ENCODE measurements at places on chromosomes 1 and 21.

DNA sequence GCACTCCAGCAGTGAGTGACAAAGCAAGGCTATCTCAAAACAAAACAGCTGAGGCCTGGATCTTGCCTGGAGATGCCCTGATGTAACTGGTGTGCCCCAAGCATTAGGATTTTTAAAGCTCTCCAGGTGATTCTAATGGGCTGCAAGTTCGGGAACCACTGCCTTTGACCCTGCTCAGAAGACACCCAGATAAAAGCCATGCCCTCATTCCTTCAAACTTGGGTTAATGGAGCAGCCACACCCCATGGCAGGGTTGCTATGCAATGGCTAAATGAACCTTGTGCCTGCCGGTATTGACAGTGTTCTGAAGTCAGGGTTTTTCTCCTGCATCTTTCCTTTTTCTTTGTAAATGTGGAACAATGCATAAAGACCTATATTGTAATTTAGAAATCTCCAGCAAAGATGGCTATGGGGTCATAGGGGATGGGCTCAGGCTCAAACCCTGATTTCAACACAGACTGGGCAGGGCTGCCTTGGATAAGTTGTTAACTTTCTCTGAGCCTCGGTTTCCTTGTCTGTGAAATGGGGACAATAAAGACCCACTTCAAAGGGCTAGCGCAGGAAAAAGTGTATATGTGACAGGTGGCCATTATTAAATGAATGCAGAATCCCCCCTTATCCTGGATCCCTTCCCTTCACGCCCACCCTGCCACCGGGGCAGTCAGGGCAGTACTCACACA, 453 bp downstream of the TFF3 start:
- no peak for DNase-seq

GRCh38 chr1:178472531-178472930, 24.2 kb downstream of the CLEC20A start:
- no peak for DNase-seq

DNA sequence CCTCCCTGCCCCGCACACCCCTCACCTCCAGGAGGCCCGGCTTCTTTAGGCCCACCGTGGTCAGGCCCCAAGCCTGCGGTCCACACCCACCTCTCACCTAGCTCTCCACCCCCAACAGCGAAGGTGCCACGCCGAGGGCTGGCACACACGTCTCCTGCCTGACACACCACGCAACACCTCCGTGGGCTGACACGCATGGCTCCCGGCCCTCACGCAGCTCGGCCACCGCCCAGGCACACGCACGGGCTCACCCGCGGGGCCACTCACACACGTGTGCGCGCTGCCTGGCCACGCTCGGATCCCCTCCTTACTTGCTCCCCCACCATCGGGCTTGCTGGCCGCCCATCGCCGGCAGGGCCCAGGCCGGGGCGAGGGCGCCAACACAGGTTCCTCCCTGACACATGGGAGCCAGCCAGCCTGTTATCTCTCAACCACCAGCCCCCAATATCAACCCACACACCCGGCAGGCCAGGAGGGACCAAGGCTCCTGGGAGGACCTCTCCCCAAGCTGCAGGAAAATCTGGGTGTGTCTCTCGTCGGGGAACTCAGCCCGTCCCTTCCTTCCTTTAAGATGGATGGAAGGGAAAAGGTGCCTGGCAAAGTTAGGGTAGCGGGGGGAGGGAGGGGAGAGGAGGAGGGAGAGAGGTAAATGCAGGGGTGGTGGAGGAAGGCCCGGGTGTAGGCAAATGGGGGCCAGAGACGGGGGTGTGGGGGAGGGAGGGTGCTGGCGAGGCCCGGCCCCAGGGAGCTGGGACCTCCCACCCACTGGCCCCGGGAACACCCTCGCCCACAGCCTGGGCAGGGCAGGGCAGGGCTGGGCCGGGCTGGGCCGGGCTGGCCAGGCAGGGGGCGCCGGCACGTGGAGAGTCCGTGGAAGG, 546 bp downstream of the ELOVL1 start:
- DNase-seq: no peak

- DNase-seq: no peak
Observed at GRCh38 chr1:119978018-119978505, 81.7 kb upstream of the ADAM30 start.

GRCh38 chr1:26983863-26984262, 9.6 kb upstream of the TRNP1 start:
- no peak for DNase-seq

DNA sequence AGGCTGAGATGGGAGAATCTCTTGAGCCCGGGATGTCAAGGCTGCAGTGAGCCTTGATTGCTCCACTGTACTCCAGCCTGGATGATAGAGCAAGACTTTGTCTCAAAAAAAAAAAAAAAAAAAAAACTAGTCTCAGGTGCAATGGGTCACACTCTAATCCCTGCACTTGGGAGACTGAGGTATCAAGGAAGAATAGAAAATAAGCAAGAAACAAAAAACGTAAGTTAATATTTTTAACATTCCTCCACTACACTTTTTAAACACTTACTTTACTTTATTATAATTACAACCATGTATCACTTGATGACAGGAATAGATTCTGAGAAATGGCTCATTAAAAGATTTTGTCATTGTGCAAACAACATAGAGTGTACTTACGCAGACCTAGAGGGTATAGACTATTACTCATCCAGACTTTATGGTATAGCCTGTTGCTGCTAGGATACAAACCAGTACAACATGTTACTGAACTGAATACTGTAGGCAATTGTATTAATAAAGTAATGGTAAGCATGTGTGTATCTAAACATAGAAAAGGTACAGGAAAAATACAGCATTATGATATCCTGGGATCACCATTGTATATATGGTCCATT, 1244.1 kb upstream of the ADGRL4 start:
- no peak for DNase-seq

DNA sequence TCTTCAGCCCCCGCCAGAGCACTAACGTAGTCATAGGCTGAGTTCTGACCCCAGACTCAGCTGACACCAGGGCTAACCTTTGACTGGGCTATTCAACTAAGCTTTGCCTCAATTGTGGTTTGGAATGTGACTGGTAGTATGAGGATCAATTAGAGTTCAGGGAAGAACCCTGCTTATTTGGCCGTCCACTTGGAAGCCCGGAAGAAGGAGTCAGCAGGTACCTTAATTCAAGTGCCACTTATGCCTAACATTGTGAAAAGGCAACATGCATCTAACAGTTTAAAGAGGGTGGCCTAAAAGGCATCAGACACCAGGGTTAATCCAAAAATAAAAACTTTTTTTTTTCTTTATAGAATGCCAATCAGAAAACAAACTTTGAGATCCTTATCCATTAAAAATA, 92.3 kb downstream of the BEND5 start:
- DNase-seq: no peak

DNA sequence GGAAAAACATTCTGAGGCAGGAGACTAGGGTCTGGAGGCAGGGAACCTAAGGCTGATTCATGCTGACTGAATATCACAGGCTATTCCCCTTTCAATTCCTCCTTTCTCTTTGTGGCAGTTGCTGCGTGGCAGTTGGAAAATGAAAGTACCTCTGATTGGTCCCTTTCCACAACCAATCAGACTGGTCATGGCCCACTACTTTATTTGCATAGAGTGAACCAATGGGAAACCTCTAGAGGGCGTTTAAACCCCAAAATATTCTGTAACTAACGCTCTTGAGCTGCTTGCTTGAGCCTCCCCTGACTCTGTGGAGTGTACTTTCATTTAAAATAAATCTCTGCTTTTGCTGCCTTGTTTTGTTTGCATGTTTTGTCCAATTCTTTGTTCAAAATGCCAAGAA, 27.7 kb upstream of the VN1R5 start:
- no peak for DNase-seq

DNA sequence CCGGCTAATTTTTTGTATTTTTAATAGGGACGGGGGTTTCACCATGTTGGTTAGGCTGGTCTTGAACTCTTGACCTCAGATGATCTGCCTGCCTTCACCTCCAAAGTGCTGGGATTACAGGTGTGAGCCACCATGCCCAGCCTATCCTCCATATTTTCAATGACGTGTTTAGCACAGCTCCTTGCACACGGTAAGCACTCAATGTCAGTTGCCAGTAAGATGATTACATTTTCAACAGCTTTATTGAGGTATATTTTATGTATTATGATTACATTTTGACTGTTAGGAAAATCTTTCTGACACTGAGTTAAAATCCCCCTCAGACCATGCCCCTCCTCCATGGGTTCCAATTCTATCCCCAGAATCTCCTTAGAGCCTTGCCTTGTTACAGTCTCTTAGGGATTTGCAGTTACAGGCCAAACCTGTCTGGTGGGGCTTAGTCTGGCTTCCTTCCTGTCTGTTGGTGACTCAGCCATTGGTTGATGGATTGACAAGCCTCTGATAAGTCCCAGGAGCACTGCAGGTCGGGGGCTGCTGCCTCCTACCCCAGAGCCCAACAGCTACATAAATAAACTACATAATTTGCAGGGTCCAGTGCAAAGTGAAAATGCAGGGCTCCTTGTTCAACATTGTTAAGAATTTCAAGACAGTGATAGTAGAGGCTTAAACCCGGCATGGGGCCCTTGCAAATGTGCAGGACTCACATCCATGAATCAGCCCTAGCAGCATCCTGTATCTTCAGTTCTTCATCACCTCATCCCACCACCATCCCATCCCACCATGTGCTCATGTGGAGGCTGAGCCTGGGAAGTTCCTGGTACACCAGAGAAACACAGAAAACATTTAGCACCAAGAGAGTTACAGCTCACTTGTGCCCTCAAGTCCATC, 23.4 kb downstream of the COA7 start:
- no peak for DNase-seq

- no peak for DNase-seq
Observed at GRCh38 chr1:171881442-171881841, 40.1 kb downstream of the DNM3 start.

DNA sequence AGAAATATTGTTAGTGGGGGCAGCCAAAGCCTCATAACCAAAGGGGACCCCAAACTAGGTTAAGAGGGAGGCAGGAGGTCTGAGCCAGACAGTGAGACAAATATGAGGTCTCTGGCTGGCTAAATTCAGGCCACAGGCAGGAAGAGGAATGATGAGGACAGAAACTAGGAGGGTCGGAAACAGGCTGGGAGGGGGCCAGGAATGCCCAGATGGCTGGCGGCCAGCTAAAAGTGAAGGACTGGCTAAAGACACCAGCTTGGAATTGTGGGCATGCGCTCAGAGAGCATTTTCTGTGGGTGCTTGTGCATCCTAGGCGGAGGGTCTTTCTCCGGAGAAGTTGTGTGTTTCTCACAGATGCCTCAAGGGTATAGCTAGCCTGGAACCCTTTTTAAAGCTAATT, 77.0 kb downstream of the PGM1 start:
- no peak for DNase-seq

GRCh38 chr1:187948170-187948794, 1119.5 kb downstream of the PLA2G4A start:
- DNase-seq: no peak

DNA sequence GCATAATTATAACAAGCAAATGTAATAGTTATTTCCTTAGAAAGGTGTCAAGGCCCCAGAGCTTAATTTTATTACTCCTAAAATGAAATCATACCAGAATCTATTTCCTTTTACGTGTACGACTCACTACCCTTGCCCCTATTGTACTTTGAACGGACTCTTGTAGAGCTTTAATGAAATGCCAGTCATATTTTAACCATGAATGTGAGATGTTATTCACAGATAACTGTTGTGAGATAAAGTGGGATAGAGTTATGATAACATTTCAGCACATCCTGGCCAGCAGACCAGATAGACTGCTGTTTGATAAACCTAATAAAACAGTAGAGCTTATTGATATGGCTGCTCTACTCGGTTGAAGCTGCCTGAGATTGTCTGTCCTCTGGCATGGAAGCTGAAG, 500.8 kb upstream of the PBX1 start:
- no peak for DNase-seq

- no peak for DNase-seq
Observed at GRCh38 chr1:81617308-81617967, 183.3 kb upstream of the ADGRL2 start.

- no peak for DNase-seq
Observed at GRCh38 chr1:110424699-110425611, 17.5 kb upstream of the LAMTOR5 start.

DNA sequence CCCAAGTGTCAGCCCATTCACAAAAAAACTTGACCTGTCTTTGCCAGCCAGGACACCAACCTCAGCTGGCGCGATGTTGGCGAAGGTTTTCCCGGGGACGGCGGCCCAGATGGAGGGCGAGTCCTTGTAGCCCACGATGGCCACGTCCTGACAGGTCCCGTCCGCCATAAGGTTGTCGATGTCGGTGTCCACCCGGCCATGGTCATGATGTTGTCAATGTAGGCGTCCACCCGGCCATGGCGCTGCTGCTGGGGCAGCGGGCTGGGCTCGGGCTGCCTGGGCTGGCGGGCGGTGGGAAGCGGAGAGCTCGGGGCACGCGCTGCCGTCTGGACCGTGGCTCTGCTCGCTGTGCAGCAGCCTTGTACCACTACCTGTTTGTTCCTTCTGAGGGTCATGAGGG, 18.3 kb upstream of the MYOC start:
- DNase-seq: no peak

DNA sequence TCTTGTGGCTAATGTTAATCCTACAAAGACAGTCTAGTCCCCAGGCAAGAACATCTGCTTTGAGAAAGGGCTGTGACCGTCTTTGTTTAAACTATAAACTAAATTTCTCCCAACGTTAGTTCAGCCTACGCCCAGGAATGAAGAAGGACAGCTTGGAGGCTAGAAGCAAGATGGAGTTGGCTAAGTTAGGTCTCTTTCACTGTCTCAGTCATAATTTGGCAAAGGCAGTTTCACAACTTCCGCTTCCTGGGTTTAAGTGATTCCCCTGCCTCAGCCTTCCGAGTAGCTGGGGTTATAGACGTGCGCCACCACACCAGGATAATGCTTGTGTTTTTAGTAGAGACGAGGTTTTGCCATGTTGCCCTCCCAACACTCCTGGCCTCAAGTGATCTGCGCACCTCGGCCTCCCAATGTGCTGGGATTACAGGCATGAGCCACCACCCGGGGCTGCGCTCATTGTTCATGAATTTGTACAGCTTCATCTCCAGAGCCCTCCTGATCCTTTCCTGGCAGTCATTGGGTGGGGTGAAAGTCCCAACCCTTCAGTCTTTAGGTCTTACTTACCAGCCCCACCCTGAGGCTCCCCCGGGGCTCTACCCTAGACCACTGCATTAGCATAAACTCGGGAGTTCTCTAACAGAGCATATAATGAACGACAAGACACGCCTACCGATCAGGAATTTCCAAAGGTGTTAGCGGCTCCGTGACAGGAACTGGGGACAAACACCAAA, 4.9 kb upstream of the MASP2 start:
- no peak for DNase-seq

- no peak for DNase-seq
Observed at GRCh38 chr1:96234299-96234698, 487.3 kb upstream of the PTBP2 start.
